ENCODE measurements at places on chromosomes 16 and 17. TPM values are rescaled to one million over a fixed set of nuclear protein-coding genes. Genes with fewer than 3 reads are reported as not detected.

The TBC1D3G gene
- total RNA-seq, result not detected

The AATK gene
- 0.64 TPM for total RNA-seq

The SOX15 gene
- total RNA-seq, result 0.26 TPM

The DHRS7C gene
- not detected for total RNA-seq

The CHAD gene
- total RNA-seq, result not detected

The OR2C1 gene
- total RNA-seq, result not detected

The MPP3 gene
- total RNA-seq, result 15.5 TPM

The PRR35 gene
- total RNA-seq, result 0.16 TPM
